Transverse colon (tissue), 4 donors: ENCODE measurements at places on chromosomes 5 and 9. TPM values are rescaled to one million over a fixed set of nuclear protein-coding genes. Genes with fewer than 3 reads are reported as not detected.

- H3K27ac ChIP-seq: no peak overlapping the region
- H3K4me1 ChIP-seq: no peaks in the 10 kb centered on the region
- no peaks in the 10 kb centered on the region for H3K27me3 ChIP-seq
- H3K36me3 ChIP-seq: no peaks in the 10 kb centered on the region
These were observed 194.0 kb downstream of the IRX2 start for GRCh38 chr5:2557435-2557834.

The LVRN gene
- not detected for total RNA-seq

The NTNG2 gene
- not detected for total RNA-seq

DNA sequence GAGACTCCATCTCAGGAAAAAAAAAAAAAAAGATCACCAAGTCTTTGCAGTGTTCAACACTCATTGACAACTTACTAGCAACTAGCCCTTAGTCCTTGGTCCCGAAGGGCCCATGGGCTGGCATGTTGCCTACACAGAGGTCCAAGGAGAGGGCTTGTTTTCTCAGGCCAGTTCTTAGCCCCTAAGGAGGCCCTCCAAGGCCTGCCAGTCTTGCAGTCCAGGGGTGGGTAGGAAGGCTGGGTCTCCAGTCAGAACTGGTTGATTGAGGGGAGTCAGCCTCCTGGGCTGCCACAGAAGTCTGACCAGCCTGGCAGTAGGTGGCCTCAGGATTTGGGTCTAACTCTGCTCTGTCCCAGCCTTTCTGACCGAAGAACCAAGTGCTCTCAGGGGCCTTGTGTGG is 32.7 kb downstream of the IER5L start:
- H3K36me3 ChIP-seq: no peaks in the 10 kb centered on the region
- H3K4me3 ChIP-seq: no peak overlapping the region
- H3K4me1 ChIP-seq: peaks cover 46% of the 10 kb centered on the region
- H3K27ac ChIP-seq: peak overlapping the region; percentile 81
- DNase-seq: no peak

DNA sequence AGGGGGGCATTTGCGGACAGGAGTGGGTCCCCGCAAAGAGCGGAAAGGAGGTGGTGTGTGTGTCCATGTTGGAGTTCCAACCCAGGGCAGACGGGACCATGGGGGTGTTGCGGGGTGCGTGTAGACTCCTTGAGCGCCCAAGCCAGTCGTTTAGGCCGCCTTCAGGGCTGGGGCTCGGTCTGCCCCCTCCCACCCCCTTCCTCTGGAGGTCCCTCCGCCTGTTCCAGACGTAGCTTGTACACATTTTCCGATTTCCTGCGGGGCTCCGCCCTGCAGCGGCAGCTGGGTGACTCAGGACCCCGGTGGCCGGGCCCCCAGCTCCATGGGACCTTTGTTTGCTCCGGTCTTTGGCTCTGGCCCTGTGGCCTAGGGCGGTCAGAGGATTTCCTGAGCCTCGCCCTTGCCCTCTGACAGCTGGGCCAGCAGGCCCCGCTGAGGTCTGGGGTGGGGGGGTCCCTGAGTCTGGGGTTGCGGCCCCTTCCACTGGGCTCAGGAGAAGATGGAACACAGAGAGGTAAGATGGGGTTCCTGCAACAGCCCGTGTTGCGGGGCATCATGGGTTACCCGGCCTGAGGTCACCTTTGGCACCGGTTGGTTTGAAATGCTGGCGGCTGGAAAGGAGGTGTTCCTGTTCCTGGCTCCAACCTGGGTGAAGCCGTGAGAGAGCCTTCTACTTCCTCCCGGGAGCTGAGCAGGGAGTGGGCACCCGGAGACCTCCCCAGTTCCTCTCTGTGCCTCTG is 1.5 kb downstream of the PKN3 start:
- DNase-seq: no peak
- no peaks in the 10 kb centered on the region for H3K27me3 ChIP-seq
- H3K27ac ChIP-seq: peak overlapping the region; percentile 83
- H3K4me1 ChIP-seq: peaks cover 6% of the 10 kb centered on the region
- H3K36me3 ChIP-seq: no peaks in the 10 kb centered on the region

The PAEP gene
- total RNA-seq: not detected

DNA sequence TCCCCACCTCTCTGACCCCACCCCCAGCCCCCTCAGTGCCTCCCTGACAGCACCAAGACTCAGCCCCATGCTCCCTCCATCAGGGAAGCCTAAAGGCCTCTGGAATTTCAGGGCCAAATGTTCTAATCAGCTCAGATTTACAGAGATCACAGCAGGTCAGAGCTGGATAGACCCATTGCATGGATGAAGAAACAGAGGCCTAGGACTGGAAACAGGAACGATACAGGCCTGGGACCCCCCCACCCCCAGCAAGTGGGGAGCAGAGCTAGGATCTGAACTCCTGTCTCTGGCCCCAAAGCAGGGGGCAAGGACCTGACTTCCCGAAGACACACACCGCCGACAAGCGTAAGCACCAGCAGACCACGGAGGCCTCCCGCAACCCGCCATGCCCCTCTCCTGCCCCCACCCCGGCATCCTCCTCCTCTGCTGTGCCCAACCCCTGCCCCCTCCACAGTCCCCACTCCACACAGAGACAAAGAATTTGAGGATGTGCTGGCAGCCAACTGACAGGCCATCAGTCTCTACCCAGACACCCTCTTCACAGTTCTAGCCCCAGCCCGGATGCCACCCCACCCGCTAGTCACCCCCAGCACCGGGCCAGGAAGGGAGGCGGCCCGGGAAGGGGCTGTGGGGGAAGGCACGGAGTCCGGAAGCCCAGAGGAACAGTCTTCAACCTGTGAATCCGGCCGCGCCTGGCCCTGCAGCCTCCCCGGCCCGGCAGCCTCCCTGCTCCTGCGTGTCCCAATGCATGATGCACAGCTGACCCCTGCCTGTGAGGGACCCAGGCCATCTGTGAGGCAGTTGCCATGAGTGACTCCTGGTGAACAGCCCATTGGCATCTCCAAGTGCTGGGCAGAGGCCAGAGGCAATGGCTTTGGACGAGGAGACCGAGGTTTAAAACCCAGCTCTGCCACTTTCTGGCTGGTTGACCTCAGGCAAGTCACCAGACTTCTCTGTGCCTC is 31.3 kb downstream of the NDUFA8 start:
- peaks cover 41% of the 10 kb centered on the region for H3K27me3 ChIP-seq
- DNase-seq: no peak
- H3K4me1 ChIP-seq: peaks cover 20% of the 10 kb centered on the region
- no peak overlapping the region for H3K4me3 ChIP-seq
- no peaks in the 10 kb centered on the region for H3K36me3 ChIP-seq

DNA sequence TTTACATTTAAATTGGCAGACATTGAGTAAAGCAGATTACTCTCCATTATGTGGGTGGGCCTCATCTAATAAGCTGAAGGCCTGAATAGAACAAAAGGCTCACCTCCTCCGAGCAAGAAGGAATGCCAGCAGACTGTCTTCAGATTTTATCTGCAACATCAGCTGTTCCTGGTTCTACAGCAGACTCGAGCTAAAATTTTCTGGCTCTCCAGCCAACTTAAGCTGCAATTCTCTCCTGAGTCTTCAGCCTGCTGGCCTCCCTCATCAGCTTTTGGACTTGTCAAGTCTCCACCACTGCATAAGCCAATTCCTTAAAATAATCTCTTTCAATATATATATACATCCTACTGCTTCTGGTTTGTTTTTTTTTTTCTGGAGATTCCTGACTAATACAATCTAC is 12.5 kb downstream of the TRPM3 start:
- H3K27ac ChIP-seq: no peak overlapping the region
- DNase-seq: no peak
- H3K4me1 ChIP-seq: no peaks in the 10 kb centered on the region

DNA sequence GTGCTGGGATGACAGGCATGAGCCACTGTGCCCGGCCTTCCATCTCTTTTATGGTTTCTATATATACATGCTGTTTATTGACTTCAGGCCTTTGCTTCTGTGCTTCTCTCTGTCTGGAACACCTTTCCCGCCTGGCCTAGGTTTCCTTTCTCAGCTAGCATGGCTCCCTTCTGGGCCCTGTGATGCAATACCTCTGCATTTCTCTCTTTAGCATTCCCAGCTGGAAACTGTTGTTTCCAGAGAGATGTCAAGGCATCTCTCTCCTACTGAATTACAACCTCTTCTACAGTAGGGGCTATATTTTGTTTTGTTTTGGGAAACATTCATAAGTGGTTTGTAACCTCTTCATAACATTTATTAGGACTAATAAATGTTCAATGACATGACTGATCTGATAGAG is 57.1 kb downstream of the RPS23 start:
- H3K27ac ChIP-seq: no peak overlapping the region
- H3K4me1 ChIP-seq: no peaks in the 10 kb centered on the region
- no peak for DNase-seq
- no peaks in the 10 kb centered on the region for H3K27me3 ChIP-seq
- no peaks in the 10 kb centered on the region for H3K36me3 ChIP-seq

DNA sequence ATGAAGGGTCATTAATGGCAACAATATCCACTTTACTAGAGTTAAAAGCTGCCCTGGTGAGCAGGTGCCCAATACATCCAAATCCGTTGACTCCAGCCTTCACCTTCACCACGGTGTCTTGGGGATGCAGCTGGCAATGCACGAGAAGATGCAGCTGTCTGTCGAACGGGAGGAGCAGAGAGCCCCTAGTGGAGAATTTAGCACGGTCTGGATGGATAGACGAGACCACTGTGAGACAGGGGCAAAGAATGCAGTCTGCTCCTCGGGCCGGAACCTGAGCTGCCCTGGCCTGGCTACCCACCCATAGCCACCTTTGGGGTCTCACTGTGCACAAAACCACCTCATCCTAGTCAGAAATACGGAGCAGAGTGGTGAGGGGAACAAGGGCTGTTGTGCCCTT is 35.1 kb downstream of the ADRA1B start:
- DNase-seq: no peak
- no peak overlapping the region for H3K4me3 ChIP-seq
- no peak overlapping the region for H3K27ac ChIP-seq
- no peaks in the 10 kb centered on the region for H3K36me3 ChIP-seq

DNA sequence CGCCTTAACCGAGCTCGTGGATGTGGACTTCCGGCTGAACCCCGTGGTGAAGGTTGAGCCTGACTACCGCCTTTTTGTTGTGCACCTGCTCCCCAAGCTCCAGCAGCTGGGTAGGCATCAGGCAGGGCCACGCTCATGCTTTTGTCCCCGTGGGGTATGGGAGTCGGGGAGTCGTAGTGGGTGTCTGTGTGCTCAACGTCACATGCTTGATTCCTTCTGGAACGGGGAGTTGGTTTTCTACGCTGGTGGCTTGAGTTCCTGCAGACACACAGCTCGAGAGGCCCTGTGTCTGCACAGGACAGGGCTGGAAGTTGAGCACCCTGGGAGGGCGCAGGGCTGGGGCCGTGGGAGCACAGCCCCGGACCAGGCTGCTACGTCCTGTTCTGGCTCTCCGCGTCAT is 8.0 kb downstream of the CEP72 start:
- no peaks in the 10 kb centered on the region for H3K27me3 ChIP-seq
- no peak for DNase-seq
- no peaks in the 10 kb centered on the region for H3K36me3 ChIP-seq
- no peak overlapping the region for H3K4me3 ChIP-seq
- no peak overlapping the region for H3K27ac ChIP-seq

DNA sequence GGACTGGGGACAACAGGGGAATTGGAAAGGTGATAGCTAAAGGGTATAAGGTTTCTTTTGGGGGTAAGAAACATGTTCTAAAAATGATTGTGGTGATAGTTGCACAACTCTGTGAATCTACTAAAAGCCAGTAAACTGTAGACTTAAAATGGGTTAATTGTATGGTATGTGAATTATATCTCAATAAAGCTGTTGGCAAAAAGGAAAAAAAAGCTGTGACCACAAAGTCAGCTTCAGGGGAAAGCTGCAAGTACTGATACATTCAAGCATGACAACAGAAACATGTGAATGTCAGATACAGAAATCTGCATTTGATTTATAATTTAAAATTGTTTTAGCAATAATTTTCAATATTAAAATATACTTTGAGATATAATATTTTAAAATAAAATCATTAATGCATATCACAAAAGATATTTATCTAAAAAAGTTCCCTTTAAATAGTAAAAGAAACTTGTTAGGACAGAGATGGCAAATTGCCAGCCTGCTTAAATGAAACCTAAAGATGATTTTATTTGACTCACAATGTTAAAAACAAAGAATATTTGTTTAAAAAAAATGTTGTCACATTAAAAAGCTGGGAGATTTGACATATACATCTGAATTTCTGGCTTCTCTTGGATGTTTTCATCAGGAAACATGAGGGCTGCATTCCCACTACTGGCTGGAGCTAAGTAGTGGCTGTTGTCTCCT is 66.0 kb downstream of the TBCA start:
- no peaks in the 10 kb centered on the region for H3K4me1 ChIP-seq
- H3K4me3 ChIP-seq: no peak overlapping the region
- H3K27ac ChIP-seq: no peak overlapping the region
- no peaks in the 10 kb centered on the region for H3K27me3 ChIP-seq

The ARHGEF39 gene
- 1.6 TPM for total RNA-seq

The ANKRD18B gene
- not detected for total RNA-seq

DNA sequence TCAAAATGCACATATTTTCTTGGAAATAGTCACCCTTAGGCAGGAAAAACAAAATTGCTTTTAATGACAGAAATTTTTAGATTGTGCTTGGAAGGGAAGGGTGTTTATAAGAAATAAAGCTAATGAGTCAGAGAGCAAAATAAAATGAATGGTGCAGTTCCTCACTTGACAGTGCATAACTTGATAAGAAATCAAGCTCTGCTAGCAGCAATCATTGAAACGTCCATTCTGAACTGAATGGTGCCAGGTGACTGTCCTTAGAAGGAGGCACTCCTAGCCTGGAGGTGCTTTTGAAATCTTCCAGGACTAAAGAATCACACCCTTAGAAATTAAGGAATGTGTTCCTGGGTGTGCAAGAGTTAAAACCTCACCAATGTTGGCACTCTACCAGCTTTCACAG is 202.5 kb downstream of the EFNA5 start:
- peaks cover 14% of the 10 kb centered on the region for H3K4me1 ChIP-seq
- H3K27ac ChIP-seq: no peak overlapping the region
- no peak for DNase-seq
- H3K27me3 ChIP-seq: no peaks in the 10 kb centered on the region
- H3K36me3 ChIP-seq: no peaks in the 10 kb centered on the region

GRCh38 chr9:117411547-117411946 is 3.3 kb downstream of the ASTN2 start:
- H3K36me3 ChIP-seq: no peaks in the 10 kb centered on the region
- H3K27me3 ChIP-seq: peaks cover 51% of the 10 kb centered on the region
- H3K27ac ChIP-seq: no peak overlapping the region

DNA sequence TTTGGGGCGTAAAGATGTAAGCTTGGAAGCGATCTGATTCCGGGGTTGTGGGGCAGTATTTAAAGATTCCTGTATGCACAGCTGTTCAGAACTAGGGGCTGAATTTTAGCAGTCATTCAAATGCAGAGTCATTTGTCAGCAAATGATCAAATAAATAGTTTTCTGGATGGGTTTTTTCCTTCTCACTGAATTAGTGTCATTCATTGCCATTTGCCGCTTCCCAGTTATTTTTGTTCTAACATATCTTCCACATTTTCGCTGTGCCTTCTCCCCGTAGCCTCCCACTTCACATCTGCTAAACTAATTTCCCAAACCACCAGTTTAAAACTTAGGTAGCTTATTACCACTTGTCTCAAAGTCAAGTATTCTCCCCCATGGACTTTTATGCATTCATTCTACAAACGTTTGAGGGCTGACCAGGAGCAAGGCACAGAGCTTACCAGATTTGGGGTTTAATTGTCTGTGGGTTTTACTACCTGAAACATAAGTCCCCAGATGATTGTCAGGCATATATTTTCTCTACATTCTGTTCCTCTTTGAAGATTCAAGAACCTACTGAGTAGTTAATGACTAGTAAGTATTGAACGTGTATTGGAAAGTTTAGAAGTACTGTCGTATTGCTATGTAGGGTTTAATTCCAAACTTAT is 41.3 kb upstream of the CKMT2 start:
- no peaks in the 10 kb centered on the region for H3K27me3 ChIP-seq
- no peak overlapping the region for H3K4me3 ChIP-seq
- H3K4me1 ChIP-seq: no peaks in the 10 kb centered on the region
- DNase-seq: no peak
- no peaks in the 10 kb centered on the region for H3K36me3 ChIP-seq
